ENCODE measurements at places on chromosomes 4 and X.

DNA sequence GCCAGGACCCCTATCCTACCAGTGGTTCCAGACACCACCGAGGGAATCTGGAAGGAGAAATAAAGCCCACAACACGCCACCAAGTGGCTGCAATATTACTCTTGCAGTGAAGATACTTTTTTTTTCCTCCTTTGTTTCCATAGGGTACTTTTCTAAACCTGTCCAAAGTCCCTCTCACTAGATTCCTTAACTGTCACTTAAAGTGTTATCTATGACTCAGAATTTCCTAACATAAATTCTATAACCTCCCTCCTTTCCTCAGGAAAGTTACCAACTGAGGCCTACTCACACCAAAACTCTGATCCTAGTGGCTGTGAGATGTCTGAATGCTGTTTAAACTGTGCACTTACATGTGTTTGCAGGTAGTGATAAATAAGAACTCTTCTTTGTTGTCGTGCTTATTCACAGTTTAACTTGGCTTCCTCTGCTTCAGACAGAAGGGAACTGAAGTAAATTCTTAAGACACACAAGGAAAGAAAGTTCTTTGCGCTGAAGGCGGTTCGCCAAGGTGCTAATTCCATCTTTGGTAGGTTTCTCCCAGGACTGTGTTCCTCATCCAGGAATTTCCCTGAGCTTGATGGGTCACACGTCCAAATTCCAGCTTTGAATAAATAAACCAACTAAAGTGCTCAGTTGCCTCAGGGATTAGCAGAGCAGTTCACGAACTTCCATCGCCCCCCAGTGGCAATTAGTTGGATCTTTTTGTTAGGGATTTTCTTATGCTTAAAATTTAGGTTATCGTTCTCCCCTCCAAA lies 10.7 kb upstream of the HCCS start:
- DNase-seq = peak; percentile 79

DNA sequence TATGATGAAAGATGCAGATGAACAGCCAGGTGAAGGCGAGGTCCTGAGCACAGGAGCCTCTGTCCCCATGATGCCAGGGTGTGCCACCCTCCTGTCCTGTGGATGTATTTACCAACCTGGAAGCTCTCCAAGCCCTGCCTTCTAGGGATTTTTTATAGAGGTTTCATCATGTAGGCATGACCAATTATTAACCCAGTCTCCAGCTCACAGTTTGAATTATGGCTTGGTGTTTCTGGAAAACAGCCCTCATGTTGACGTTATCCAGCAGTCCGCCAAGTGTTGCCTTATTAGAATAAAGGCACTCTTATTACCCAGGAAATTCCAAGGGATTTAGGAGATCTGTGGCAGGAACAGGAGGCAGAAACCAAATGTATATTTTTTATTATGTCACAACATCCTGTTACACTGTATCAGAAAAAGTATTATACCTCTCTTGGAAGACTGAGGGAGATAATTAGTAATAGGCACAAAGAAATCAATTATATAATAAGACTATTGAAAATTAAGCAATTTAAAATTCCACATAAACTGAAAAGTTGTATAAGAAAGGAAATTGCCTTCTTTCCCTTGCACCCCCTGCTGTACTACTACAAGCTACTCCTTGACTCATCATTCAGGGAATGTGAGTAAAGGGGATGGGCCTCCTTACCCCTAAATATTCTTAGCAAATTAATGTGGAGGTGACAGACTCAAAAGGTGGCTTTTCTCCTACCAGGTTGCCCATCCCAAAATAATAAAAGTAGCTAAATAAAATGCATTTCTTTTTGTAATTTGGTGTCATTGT lies 129.6 kb downstream of the ZNF330 start:
- no peak for DNase-seq

GRCh38 chr4:182085051-182085480 lies 158.1 kb upstream of the TENM3 start:
- DNase-seq = no peak

DNA sequence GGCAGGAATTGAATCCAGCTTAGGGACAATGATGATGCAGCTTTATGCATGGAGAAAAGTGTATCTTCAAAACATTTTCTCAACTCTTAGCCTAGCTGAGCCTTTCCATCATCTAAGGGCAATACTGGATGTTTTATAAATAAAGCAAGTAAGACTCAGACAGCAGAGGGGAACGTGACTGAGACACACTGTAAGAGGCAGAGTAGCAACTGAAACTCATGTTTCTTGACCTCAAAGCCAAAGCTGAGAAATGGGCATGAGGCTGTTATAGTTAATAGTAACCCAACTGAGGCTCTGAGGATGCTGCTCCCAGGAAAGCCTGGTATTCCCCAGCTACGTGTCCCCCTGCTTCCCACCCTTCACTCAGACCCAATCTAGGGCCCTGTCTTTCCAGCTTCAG lies 44.6 kb downstream of the ARHGEF9 start:
- DNase-seq = no peak

DNA sequence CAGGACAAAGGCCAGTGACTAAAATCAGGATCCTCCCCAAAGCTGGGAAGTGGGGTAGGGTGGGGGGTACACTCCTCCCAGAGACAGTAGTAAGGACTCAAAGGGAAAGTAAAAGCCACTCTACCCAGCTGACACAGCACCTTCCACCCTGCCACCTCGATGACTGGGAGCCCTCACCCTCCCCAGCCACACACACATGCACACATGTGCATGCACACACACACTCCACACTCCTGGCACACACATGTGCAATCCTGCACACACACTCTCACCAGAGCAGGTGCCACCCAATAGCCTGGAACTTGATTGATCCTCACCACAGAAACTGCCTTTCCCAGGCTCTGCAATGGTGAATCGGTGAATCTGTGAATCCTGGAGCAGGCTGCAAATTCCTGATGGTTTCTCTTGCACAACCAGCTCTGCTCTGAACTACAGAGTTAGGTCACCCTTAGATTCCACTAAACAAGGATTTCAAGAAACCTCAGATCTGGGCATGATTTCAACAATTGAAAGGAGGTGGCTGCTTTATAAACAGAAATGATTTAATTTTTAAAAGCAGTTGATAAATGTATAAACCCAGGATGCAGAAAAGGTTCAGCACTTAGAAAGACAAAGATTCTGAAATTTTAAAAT lies 21.5 kb downstream of the AMOT start:
- DNase-seq = no peak

DNA sequence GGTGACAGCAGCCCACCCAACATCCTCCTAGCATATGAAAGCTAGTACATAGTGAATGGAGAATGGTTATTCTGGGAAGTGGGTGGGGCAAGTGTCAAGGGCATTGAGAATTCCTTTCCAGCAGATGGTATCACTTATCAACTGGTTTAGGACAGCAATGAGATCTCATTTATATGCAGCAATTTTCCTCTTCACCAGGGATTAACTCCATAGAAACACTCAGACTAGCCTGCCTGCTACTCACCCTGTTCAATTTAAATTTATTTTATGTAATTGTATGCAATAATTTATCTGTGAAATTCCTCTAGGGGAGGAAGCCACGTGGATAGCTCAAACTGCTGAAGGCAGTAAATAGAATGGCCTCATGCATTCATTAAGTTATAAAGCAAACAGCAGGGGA lies 101.6 kb upstream of the MID1IP1 start:
- no peak for DNase-seq

- no peak for DNase-seq
Observed at GRCh38 chr4:21699446-21699845, 249.1 kb downstream of the KCNIP4 start.

GRCh38 chrX:24647257-24648058 lies at the start of gene PCYT1B:
Gene PCYT1B (minus strand): TSS chrX:24647347. CDS start chrX:24647105, 242 bp downstream.
- DNase-seq = peak; percentile 79

GRCh38 chrX:44223150-44223549 lies 120.3 kb downstream of the EFHC2 start:
- no peak for DNase-seq

DNA sequence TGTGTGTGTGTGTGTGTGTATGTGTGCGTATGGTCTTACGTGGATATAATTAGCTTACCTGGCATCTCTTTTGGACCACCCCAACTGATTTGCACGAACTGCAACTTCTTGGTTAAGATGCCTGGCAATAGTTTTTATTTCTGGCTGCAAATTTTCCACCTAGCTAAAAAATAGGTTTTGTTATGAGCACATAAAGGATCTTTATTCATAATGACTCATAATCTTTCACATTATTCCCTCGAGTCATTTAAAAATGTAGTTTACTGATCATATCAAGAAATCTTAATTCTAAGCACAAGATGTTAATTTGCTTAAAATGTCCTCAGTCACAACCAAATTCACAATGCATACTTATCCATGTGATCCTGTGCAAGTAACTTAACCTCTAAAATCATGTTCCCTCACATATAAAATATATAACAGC lies 1.5 kb downstream of the COX18 start:
- DNase-seq = peak; percentile 14

DNA sequence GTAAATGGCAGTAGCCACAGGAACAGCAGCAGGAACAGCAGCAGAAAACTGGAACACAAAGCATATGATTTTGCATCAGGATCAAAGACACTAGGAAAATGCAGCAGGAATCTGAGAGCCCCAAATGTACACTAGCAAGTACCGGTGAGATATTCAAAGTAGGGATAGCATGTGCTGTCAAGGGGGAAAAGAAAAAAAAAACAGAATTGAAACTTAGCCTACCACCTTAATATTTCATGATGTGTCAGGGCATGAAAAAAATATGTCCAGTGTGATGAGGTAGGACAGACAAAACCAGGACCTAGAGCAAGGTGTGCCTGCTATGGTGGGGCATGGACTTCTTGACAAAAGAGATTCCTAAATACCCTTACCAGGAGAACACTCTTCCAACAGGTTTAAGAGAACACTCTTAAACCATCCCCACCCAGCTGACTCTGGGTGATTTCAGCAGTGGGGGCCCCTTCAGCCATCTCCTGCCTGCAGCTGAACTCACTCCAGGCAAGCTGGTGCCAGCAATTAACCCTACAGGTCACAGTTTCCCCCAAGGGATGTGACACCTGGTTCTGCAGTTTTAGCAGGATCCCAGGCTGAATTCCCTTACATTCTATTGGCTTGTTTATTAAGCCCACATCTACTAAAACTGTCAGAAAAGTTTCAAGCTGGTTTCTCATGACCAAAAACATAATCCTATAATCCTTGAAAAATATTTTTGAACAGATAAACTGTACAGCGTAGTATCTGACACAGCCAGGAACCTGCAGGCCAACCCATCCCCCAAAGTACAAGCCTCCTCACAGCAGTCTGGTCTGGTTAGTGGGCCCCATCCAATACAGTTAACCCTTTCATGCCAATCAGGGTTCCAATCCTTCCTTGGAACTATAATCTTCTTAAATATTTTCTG lies 62.9 kb upstream of the FMR1 start:
- no peak for DNase-seq

DNA sequence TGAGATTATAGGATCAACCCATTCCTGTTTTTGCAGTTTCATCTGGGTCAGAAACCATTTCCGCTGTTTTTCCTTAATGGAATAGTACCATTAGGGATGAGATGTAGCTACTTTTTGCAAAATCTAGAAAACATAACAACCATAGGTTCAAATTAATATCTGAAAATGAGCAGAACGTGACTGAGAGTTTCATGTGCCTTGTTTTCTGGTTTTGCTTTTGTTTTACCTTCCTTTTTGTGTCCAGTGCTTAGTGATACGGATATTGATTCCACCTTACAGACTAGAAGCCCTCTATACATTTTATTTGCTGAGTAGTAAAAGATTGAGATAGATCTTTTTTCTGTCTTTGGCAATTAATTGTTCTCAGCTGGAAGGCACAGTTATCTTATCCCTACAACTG lies 46.5 kb downstream of the SNX25 start:
- no peak for DNase-seq

- no peak for DNase-seq
Observed at GRCh38 chr4:64727960-64728359, 318.7 kb upstream of the TECRL start.

GRCh38 chr4:52752936-52753335 lies 1.7 kb upstream of the ERVMER34-1 start:
- no peak for DNase-seq

GRCh38 chr4:153018684-153019083 lies 82.6 kb downstream of the FHDC1 start:
- peak; percentile 27 for DNase-seq

DNA sequence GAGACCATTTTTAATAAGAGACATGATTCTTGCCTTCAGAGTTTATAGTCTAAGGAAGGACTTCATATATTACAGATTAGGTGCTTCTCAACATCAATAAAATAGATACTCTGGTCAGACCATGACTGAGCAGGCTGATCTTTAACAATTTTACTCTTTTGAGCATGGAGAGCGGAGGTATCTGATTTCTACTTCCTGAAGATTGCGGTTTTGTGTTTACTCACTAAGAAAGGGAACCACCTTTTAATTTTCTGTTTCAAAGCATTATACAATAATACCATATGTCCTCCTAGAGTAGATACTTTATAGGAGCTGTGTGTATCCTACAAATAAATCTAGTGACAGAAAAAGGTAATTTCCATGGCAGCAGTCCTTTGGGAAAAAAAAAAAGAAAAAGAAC lies 12.5 kb downstream of the MORC4 start:
- DNase-seq = no peak

GRCh38 chr4:95959182-95959581 lies 119.3 kb downstream of the PDHA2 start:
- DNase-seq = no peak

DNA sequence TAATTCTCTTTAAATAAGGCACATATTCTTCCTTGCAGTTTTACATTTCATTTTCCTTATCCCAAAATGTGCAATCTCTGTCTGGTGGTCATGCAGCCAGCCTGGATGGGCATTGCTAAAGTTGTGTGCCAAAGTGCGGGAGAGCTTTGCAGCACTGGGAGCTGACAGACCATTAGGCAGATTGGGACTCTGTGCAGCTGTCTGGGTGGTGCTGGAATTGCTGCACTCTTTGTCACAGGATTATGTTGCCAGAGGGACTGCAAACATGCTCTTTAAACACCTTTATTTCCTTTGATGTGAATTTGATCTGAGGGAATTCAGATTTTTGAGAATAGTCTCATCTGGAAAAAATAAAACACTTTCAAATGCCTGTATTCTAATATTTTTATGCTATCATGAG lies 956.2 kb upstream of the DIAPH2 start:
- no peak for DNase-seq

Data from NCI-H526 (cell line).